ENCODE measurements at places on chromosomes 5 and 9. TPM values are rescaled to one million over a fixed set of nuclear protein-coding genes. Genes with fewer than 3 reads are reported as not detected.

- no peak overlapping the region for H3K4me3 ChIP-seq
- DNase-seq, result no peak
Observed at GRCh38 chr5:34054400-34054729, 11.4 kb upstream of the C1QTNF3 start.

DNA sequence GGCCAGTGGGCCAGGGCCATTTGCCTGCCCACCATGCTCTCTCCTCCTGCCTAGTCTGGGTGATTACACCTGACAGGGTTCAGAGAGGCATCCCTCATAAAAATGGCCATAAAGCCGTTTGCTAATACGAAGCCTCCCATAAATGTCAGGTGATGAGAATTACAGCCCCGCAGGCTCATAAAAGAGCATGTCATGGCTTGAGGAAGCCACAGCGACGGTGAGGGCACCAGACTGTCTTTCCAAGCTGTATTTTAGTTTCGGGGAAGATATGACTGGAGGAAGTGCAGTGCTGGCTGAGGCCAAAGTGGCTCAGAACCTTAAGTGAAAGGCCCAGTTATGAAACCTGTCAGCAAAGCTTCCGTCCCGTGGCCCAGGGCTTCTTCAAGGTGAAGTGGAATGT lies 18.5 kb upstream of the TCERG1 start:
- H3K4me1 ChIP-seq, result no peaks in the 10 kb centered on the region
- no peak overlapping the region for H3K27ac ChIP-seq
- H3K4me3 ChIP-seq, result no peak overlapping the region
- H3K27me3 ChIP-seq, result no peaks in the 10 kb centered on the region

The ANKRD55 gene
- total RNA-seq, result 0.33 TPM

DNA sequence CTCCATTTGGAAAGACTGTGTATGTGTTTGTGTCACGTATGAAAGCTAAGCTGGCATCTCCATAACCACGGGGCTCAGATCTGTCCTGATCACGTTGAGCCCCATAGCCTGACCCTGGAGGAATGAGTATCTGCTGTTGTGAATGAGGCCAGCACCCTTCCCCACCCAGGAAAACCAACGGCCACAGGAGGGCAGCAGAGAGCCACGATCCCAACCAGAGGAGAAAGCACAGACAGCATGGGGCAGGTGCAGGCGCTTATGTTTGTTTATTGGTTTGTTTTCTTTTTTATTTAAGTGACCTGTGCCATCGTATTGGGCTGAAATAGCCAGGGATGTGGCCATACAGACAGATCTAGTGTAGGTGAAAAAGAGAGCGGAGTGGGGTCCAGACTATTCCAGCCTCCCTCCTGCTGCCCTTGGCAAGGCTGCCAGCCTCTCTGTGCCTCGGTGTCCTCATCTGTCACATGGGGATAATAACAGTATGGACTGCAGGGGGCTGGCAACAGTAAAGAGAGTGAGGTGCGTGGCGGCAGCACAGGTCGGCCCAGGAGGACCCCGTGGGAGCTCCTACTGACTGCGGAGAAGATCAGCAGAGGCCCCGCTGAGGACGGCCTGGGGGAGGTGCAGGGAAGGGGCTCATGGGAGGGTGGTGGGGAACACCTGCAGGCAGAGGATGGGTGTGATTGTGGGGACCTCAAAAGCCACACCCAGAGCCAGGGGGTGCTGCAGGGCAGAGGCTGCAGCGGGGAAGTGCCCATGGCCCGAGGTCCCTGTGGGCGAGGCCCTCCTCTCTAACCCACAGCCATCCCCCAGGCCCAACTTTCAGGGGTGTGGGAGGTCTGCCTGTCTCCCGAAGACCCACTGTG lies 12.1 kb downstream of the OR2V2 start:
- DNase-seq, result peak; percentile 85
- no peaks in the 10 kb centered on the region for H3K27me3 ChIP-seq
- no peaks in the 10 kb centered on the region for H3K36me3 ChIP-seq
- peak overlapping the region; percentile 89 for H3K27ac ChIP-seq

The PHYHD1 gene
- 24.3 TPM for total RNA-seq

- H3K36me3 ChIP-seq, result no peaks in the 10 kb centered on the region
- DNase-seq, result peak; percentile 61
- peak overlapping the region; percentile 94 for H3K27ac ChIP-seq
- H3K4me3 ChIP-seq, result peak overlapping the region; percentile 95
- H3K27me3 ChIP-seq, result no peaks in the 10 kb centered on the region
Observed at GRCh38 chr5:41869151-41869723, 988 bp downstream of the OXCT1 start.

The PKD2L2 gene
- 0.64 TPM for total RNA-seq

DNA sequence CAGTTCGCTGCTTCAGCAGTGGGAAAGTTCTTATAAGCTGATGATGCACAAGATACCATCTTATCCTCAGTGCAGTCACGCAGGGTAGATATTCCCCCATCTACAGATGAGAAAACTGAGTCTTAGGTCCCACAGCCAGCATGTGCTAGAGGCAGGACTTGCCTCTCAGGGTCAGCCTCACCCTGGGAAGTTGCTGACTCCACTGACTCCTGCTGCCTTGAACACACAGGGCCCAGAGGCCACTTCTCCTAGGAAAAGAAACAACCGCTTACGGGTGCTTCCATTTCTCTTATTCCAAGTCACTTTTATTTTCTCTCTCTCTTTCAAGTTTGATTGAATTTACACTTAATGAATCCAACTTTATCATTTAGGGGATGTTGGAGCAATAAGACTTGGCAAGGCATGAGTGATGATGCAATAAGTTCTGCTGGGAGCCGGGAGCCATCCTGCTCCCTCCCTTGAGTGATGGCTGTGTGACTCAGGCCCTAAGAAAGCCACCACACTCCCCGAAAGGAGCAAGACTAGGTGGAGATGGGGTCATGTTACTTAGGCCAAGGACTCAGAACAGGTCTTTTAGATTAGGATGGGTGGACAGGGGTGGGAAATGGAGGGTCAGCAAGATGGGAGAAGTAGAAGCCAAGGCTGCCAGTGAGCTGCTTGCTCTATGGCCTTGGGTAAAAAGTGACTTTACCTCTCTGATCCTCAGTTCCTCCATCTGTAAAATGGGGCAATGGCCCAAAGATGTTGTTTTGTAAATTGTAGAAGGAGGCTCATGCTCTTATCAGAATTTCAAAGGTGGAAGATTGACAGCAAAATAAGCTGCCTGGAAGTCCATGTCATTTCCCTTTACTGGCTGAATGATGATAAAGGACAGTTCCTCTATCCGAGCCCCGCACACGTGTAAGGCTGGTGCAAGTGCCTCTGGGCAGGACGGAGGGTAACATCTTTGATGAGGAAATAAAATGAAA lies 67.4 kb upstream of the ZNF618 start:
- no peaks in the 10 kb centered on the region for H3K27me3 ChIP-seq
- peak overlapping the region; percentile 66 for H3K27ac ChIP-seq
- H3K4me1 ChIP-seq, result no peaks in the 10 kb centered on the region
- H3K36me3 ChIP-seq, result no peaks in the 10 kb centered on the region
- no peak overlapping the region for H3K4me3 ChIP-seq

DNA sequence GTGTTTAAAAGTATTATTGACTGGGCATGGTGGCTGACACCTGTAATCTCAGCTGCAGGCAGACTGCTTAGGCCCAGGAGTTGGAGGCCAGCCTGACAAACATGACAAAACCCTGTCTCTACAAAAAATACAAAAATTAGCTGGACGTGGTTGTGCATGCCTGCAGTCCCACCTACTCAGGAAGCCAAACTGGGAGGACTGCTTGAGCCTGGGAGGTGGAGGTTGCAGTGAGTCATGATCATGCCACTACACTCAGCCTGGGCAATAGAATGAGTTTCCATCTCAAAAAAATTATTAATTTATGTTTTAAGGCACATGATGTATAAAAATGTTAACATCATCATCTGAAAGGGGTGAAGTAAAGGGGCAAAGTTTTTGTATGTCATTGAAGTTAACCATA lies 49.7 kb upstream of the FNIP1 start:
- H3K27ac ChIP-seq, result no peak overlapping the region
- no peaks in the 10 kb centered on the region for H3K36me3 ChIP-seq
- no peak for DNase-seq
- H3K27me3 ChIP-seq, result no peaks in the 10 kb centered on the region
- no peaks in the 10 kb centered on the region for H3K4me1 ChIP-seq

GRCh38 chr5:72364171-72364570 lies 44.0 kb downstream of the PTCD2 start:
- no peaks in the 10 kb centered on the region for H3K27me3 ChIP-seq
- no peaks in the 10 kb centered on the region for H3K36me3 ChIP-seq
- no peak for DNase-seq
- H3K4me3 ChIP-seq, result no peak overlapping the region
- H3K4me1 ChIP-seq, result no peaks in the 10 kb centered on the region

- no peak overlapping the region for H3K4me3 ChIP-seq
- H3K4me1 ChIP-seq, result no peaks in the 10 kb centered on the region
- H3K27ac ChIP-seq, result no peak overlapping the region
- H3K27me3 ChIP-seq, result no peaks in the 10 kb centered on the region
- no peak for DNase-seq
Observed at GRCh38 chr5:103908336-103909080, 345.9 kb upstream of the NUDT12 start.

The BRD9 gene
- total RNA-seq, result 36.1 TPM

- no peaks in the 10 kb centered on the region for H3K4me1 ChIP-seq
- no peaks in the 10 kb centered on the region for H3K27me3 ChIP-seq
- no peak for DNase-seq
- no peak overlapping the region for H3K4me3 ChIP-seq
Observed at GRCh38 chr9:77882294-77882693, 149.3 kb downstream of the GNAQ start.

The ZNF366 gene
- 5.2 TPM for total RNA-seq

DNA sequence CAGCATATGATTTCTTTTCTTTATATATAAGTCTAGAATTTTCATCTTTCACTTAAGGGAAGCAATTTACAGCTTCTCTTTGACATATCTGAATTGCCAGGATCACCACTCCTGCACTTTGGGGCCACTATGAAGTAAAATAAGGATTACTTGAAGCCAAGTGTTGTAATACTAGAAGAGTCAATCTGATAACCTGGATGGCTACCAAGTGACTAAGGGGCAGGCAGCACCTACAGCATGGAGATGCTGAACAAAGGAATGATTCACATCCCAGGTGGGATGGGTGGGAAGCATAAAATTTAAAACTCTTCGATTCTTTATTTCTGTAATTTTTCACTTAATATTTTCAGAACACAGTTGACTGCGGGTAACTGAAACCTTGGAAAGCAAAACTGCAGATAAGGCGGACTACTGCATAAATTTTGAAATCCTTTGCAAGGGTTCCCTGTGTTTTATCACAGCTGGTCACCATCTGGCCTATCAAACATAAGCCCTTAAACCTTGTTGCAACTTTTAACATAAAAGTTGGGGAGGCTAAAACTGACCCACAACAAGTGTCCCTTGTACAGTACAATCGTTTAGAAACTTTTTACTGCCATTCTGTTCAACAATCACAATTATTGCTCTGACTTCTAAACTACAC lies 31.2 kb downstream of the NR3C1 start:
- no peaks in the 10 kb centered on the region for H3K36me3 ChIP-seq
- no peak for DNase-seq
- H3K4me1 ChIP-seq, result no peaks in the 10 kb centered on the region
- no peak overlapping the region for H3K4me3 ChIP-seq
- H3K27ac ChIP-seq, result no peak overlapping the region

DNA sequence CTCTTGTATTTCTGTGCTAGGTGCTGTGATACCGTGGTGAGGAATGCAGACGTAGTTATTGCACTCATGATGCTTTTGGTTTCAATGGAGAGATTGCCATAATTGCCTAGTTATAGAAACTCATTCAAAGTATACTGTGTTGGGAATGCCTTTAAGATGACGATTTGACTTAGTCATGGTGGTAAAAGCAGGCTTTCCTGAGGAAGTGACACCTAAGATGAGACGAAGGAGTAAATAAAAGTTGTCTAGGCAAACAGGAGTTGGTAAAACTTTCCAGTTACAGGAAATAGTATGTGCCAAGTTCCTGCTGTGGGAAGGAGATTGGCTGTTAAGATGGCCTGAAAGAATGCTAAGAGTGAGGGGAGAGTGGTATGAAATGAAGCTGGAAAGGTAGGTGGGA lies 48.1 kb downstream of the FOCAD start:
- no peaks in the 10 kb centered on the region for H3K27me3 ChIP-seq
- no peak overlapping the region for H3K27ac ChIP-seq
- no peak for DNase-seq
- H3K4me1 ChIP-seq, result no peaks in the 10 kb centered on the region
- no peaks in the 10 kb centered on the region for H3K36me3 ChIP-seq
- H3K4me3 ChIP-seq, result no peak overlapping the region

The SOHLH1 gene
- total RNA-seq, result not detected

DNA sequence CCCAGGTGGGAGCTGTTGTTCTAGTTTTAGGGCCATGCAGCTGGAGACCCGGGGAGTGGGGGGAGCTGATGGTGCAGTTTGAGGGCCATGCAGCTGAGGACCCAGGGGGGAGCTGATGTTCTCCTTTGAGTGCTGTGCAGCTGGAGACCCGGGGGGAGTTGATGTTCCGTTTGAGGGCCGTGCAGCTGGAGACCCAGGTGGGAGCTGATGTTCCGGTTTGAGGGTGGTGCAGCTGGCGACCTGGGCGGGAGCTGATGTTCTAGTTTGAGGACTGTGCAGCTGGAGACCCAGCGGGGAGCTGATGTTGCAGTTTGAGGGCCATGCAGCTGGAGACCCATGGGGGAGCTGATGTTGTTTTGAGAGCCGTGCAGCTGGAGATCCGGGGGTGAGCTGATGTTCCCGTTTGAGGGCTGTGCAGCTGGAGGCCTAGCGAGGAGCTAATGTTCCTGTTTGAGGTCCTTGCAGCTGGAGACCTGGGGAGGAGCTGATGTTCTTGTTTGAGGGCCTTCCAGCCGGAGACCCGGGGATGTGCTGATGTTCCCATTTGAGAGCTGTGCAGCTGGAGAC lies 14.6 kb downstream of the PDCD6 start:
- no peaks in the 10 kb centered on the region for H3K27me3 ChIP-seq
- no peak for DNase-seq
- no peaks in the 10 kb centered on the region for H3K36me3 ChIP-seq

The ECSCR gene
- total RNA-seq, result 17.4 TPM

The DEPDC1B gene
- total RNA-seq, result 0.29 TPM

- no peak overlapping the region for H3K4me3 ChIP-seq
- DNase-seq, result no peak
- H3K27me3 ChIP-seq, result no peaks in the 10 kb centered on the region
Observed at GRCh38 chr9:34378376-34379060, 1.8 kb upstream of the MYORG start.

DNA sequence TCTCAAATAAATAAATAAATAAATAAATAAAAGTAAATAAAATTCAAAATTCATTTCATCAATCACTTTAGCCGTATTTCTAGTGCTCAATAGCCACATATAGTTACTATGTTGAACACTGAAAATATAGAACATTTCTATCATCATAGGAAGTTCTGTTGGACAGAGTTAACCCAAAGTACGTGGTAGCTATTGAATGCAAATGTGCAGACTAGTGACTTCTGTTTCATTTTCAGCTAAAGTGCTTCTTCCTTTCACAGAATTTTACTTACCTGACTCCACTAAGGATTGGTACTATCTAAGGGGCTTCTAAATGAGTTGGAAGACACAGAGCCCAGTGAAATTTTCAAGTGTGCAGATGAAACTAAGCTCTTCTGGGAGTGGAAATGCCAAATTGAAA lies 1208.3 kb downstream of the MAT2B start:
- H3K27me3 ChIP-seq, result no peaks in the 10 kb centered on the region
- no peak overlapping the region for H3K4me3 ChIP-seq
- H3K4me1 ChIP-seq, result no peaks in the 10 kb centered on the region

GRCh38 chr5:91103353-91104061 lies 279.6 kb downstream of the ARRDC3 start:
- no peaks in the 10 kb centered on the region for H3K36me3 ChIP-seq
- DNase-seq, result no peak
- H3K27ac ChIP-seq, result peak overlapping the region; percentile 73
- no peak overlapping the region for H3K4me3 ChIP-seq

- no peaks in the 10 kb centered on the region for H3K27me3 ChIP-seq
- no peaks in the 10 kb centered on the region for H3K36me3 ChIP-seq
- DNase-seq, result no peak
- H3K4me3 ChIP-seq, result peak overlapping the region; percentile 59
- no peaks in the 10 kb centered on the region for H3K4me1 ChIP-seq
Observed at GRCh38 chr5:129904667-129905472, 605 bp downstream of the CHSY3 start.

The PRR16 gene
- total RNA-seq, result 9.6 TPM
